Lung microvascular endothelial cell (primary cell): ENCODE measurements at places on chromosomes 6 and 20. TPM values are rescaled to one million over a fixed set of nuclear protein-coding genes. Genes with fewer than 3 reads are reported as not detected.

The SNRPB gene
- total RNA-seq, result 147 and 211 TPM in 2 replicates

The BPIFB2 gene
- total RNA-seq, result not detected in 2 replicates

The EXOC2 gene
- total RNA-seq, result 32.7 and 39.7 TPM in 2 replicates

The IMPG1 gene
- not detected in 2 replicates for total RNA-seq

The CLPSL1 gene
- not detected in 2 replicates for total RNA-seq

The TRIM38 gene
- 4.8 and 5.9 TPM in 2 replicates for total RNA-seq

The ADAM33 gene
- total RNA-seq, result under 0.01 TPM in 1 of 2 replicates, not detected in the other

The TDRD6 gene
- total RNA-seq, result under 0.01 TPM in 1 of 2 replicates, not detected in the other

The SYCP2 gene
- total RNA-seq, result 0.44 and 1.2 TPM in 2 replicates

The RRAGD gene
- total RNA-seq, result 0.22 and 0.60 TPM in 2 replicates

The SLC24A3 gene
- total RNA-seq, result under 0.01 TPM in 1 of 2 replicates, not detected in the other

The PTGIS gene
- 0.20 and 0.44 TPM in 2 replicates for total RNA-seq

The B4GALT5 gene
- total RNA-seq, result 34.4 and 61.9 TPM in 2 replicates

The COL12A1 gene
- total RNA-seq, result 0.60 and 1.1 TPM in 2 replicates

The FOXA2 gene
- not detected in 2 replicates for total RNA-seq

The MLN gene
- not detected in 2 replicates for total RNA-seq

The ASIP gene
- not detected in 2 replicates for total RNA-seq

The PRR18 gene
- not detected in 2 replicates for total RNA-seq

The RBPJL gene
- total RNA-seq, result not detected in 2 replicates

The CSNK2A1 gene
- 63.0 and 74.8 TPM in 2 replicates for total RNA-seq
